ENCODE measurements at places on chromosomes 7 and 10.

DNA sequence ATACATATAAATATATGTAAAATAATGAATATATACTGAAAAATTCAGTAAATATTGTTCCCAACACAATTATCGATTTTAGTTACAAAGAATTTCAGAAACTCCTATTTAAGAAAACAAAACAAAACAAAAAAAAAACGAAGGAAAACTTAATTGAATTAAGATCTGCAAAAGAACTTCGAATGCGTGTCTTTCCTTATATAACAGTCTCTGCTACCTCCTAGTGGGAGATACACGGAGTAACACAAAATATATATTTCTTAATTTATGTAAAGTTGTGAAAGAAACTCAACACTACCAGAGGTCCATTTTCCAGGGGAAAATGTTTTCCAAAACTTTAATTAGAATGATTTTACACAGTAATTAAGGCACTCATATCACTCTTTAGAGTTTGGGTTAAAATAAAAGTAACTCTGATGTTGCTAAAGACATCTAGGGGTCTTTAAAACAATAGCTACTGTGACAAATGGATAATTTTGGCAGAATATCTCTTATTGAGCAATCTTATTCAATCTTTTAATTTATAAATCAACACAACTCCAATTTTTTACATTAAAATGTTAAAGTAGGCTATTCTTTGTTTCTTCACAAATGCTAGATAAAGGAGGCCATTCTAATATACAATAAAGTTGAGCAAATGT, 41.6 kb downstream of the NEBL start:
- no peak for DNase-seq

DNA sequence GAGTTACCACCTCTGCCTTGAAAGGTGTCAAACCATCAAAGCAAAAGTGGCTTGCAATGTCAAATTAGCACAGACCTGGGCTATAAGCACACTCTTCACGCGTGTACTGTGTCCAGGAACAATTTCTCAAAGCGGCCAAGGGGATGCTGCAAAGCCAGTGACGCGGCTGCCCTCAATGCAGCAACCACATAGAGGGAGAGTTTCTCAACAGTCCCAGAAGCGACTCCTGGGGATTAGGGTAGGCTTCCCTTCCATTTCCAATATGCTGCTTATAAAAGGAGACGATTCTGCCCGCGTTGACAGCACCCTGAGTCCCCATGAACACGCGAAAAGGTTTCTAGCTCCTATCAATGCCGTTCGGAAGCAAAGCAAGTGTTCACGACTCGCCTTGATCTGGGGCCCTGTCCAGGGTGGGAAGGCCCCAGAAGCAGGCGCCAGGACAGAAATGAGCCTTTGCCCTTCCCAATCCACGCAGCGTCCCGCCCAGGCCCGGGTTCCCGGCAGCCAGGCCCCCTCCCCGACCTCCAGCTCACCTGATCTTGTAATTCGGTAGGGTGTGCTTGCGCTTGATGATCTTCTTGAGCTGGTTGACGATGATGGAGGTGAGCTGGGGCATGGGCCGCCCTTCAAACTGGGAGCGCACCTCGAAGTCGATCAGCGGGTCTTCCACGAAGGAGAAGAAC, 1.3 kb downstream of the PDZD8 start:
- DNase-seq: peak; percentile 16

GRCh38 chr10:131201741-131202515, 109.6 kb downstream of the TCERG1L start:
- no peak for DNase-seq

DNA sequence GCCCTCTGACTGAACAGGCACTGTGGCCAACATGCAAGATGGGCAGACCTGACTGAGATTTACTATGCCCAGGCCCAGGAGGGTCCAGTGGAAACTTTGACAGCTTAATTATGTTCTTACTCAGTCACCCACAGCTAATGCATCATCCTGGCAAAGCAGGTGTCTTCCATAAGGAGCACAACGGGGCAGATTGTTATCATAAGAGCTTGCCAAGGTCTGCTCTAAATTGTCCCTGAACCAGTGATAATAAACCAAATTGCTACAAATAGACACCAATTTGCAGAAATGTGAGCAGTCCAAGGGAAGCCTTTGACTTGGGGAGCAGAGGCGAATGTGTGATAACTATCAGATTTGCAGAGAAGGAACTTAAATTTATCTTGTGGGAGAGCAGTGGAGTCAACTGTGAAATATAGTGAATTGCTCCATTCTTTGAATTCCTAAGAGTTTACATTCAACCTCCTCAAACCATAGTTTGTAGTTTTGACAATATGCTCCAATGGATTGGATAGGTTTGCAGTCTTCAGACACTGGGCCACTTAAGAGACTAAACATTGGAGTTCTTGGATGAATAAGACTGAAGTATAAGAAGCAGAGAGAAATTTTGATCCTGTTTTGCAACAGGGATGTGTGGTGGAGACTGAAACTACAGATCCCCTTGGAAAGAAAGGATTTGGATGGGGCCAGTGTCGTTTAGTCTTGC, 494.7 kb downstream of the CCSER2 start:
- no peak for DNase-seq

DNA sequence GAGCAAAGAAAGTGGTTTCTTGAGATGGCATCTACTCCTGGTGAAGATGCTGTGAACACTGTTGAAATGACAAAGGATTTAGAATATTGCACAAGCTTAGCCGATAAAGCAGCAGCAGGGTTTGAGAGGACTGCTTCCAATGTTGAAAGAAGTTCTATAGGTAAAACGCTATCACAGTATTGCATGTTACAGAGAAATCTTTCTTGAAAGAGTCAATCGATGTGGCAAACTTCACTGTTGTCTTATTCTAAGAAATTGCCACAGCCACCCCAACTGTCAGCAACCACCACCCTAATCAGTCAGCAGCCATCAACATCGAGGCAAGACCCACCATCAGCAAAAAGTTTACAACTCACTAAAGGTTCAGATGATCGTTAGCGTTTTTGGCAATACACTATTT, 59.9 kb downstream of the SLC29A4 start:
- no peak for DNase-seq

GRCh38 chr7:34445653-34446052, 212.4 kb upstream of the NPSR1 start:
- DNase-seq: no peak

DNA sequence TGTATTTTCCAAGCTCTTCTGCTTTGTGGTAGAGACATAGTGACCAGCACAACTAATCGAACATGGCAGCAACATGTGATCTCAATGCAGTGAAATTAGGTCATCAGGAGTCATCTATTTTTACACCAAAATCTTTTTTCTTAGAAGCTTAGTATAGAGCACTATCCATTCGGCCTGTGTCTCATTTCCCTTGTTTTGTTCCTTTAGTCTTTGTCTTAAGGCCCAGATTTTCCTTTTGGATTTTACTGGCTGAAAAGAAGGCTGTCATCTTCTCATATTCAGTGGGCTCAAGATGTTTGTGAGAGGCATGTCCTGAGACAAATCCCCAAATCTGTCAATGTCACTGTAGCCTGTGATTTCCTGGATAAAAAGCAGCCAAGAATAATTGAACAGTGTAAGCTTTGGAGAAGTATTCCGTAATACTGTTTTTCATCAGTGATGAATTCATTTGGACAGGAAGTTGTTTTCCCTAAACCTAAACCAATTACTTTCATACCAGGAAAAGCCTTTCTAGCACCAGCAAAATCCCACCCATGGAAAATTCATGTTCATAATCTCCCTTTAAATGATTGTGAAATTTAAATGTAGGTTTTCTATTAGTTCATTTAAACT, 55.2 kb downstream of the MAGI2 start:
- no peak for DNase-seq

- no peak for DNase-seq
These were observed 32.8 kb downstream of the NRAP start for GRCh38 chr10:113630929-113631533.

DNA sequence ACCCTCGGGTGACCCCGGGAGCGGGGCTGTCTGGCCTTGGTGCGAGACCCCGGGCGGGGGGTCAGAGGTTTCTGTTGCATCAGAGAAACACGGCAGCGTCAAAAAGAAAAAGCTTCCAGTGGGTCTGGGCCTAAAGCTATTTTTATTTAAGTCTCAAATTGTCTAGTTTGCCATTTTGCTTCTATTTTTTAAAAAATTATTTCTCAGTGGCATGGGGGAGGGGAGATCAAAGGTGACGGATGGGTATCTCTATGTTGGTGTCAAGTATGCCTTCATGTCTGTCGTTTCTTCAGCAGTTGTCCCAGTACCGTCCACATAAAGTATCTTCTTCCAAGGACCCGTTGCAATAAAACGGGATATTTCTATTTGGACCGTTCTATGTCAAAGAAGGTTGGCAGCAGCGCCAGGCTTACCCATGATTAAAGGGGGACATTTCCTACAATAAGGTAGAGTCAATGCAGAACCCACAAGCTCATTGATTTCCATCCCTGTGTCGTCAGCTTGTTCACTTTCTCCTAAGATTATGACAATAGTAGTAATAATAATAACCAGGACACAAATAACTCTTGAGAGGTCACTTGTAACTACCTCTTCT, 26.0 kb upstream of the VAX1 start:
- no peak for DNase-seq

- no peak for DNase-seq
These were observed 43.0 kb downstream of the PKD1L1 start for GRCh38 chr7:47905076-47905920.

GRCh38 chr7:31340051-31340450, 475 bp downstream of the NEUROD6 start:
- DNase-seq: no peak

- no peak for DNase-seq
These were observed 46.5 kb downstream of the TSPAN15 start for GRCh38 chr10:69497611-69498390.

DNA sequence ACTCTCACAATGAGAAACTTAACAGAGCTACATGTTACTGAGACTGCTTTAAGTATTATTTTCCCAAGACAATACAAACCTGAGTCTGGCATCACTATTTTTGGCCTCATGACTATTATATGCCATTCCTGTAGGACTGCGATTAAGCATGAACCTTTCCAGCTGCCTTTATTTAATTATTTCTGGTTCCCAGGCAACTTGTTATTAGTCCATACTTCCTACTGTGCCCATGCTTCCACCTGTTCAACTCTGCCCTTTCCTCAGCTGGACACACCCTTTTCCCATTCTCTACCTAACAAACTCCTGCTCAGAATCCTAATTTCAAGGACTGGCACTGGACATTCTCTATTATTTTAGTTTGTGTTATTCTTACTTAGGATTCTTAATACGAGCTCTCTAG, 8.1 kb upstream of the CROT start:
- DNase-seq: no peak

- no peak for DNase-seq
These were observed 227.7 kb downstream of the CUX1 start for GRCh38 chr7:102044984-102045673.

GRCh38 chr7:132815696-132816311, 239.5 kb upstream of the PLXNA4 start:
- no peak for DNase-seq

- no peak for DNase-seq
These were observed 86.6 kb downstream of the NRBF2 start for GRCh38 chr10:63219749-63220148.

DNA sequence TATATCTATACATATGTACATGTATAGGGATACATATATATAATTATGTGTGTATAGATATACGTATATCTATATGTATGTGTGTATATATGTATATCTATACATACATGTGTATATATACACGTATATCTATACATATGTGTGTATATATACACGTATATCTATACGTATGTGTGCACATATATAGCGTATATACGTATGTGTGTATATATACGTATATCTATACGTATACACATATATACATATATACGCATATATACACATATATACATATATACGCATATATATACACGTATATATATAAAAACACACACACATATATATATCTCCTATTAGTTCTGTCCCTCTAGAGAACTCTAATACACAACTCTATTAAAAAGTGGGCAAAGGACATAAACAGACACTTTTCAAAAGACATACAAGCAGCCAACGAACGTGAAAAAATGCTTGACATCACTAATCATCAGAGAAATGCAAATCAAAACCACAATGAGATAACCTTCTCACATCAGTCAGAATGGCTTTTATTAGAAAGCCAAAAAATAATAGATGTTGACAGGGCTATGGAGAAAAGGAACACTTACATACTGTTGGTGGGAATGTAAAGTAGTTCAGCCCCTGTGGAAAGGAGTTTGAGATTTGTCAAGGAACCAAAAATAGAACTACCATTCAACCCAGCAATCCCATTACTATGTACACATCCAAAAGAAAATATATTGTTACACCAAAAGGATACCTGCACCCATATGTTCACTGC, 22.0 kb upstream of the TMEM120A start:
- no peak for DNase-seq

DNA sequence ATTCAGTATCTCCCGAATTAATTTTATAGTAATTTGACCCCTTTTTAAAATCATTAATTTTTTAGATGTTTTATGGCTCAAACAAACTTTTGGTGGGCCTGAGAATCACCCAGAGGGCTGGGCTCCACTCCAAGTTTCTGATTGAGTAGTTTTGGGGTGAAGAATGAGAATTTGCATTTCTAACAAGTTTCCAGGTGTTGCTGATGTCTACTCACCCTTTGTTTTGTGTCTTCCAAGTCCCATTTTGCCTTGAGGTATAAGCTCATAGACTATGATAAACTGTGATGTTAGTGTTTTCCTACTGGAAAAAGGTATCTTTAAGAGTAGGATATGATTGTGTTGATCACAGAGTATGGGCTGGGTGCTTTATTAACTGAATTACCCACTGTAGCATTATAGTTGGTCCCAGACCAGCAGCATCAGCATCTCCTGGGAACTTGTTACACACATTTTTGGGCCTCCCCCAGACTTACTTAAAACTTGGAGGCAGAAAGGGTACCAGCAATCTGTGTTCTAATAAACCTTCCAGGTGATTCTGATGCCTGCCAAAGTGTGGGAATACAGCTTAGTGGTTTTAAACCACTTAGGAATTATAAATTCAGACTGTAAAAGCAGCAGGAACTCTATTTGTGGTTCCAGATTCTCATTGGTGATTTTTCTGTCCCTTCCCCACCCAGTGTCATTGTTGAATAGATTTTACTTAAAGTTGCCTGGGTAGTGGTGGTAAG, 19.1 kb downstream of the ZNRF2 start:
- no peak for DNase-seq

GRCh38 chr10:9299966-9300365, 1245.5 kb downstream of the GATA3 start:
- no peak for DNase-seq

DNA sequence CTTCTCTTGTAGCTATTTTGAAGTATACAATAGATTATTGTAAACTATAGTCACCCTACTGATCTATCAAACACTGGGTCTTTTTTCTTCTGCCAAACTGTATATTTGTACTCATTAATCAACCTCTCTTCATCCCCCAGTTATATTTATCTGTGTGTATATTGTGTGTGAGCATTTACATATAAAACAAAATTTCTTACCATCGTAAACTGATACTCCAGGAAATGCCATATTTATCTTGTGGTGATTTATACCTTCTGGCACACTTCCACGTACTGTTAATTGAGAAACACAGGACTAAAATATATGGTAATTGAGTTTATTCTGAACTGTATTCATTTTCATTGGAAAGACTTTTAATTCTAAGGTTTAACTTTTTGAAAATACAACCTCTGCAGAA, 18.9 kb downstream of the ANLN start:
- no peak for DNase-seq

- no peak for DNase-seq
These were observed 2.4 kb downstream of the SFTPD start for GRCh38 chr10:79946271-79947082.

- DNase-seq: no peak
These were observed 126.7 kb upstream of the ZWINT start for GRCh38 chr10:56487746-56488145.

Data from stimulated activated CD8-positive, alpha-beta memory T cell treated with anti-CD3 and anti-CD28 coated beads, Interleukin-2, amount 100 ng/mL, for 48 hours (primary cell).